ENCODE measurements at places on chromosomes 5 and 9.

DNA sequence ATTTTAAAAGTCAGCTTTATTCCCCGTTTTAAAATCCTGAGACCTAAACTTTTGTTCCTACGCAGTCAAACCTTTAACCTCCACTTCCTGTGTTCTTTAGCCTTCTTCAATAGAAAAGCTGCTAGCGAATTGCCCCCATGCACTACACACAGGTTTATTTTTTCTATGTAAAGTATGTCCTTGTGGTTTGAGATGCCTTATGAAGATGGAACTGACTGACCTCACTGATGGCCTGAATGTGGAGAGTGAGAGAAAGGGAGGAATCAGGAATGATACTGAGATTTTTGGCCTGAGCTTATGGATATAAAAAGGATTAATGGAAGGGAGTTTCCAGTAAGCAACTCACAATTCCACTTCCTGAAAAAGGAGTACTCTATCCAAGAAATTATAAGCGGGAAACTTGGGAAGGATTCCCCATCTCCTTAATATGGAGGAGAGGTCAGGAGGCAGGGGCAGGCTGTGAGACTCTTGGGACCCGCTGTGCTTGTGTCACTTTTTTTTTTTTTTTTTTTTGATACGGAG is 89.5 kb downstream of the UGCG start:
- DNase-seq: no peak

DNA sequence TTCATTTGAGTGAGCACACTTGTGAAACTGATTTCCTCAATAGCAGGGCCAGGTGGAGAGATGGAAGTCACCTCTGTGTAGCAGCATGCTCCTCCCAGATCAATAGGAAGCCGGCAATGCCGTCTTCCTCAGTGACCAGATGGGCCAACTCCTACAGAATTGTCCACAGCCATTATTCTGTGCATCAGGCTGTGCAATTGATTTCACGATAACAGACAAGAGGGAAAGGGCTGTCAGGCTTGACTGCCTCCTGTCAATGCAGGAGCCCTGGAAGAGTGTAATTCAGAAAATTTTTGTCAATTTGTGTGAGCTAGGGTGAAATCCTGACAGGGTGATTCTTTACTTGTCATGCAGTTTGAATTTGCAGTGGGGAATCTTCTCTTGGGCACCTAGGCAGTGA is 838.4 kb upstream of the NUDT12 start:
- no peak for DNase-seq

GRCh38 chr9:34459941-34460340 is 1.3 kb downstream of the DNAI1 start:
- DNase-seq: no peak

DNA sequence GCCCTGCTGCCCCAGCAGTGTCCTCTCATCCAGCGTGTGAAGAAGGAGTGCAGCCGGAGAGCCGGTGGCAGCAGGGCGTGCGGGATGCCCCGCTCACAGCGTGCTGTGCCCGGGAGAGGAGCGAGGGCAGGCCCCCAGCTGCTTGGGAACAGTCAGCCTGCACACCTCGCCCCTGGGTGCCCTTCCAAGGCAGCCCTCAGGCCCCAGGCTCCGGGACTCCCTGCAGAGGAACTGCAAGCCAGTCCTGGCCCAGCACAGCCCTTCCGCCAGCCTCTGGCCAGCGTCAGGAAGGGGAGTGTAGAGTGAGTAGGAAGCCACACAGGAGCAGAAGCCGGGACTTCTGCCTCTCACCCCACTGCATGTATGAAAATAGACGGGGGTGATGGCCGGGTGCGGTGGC is 43.5 kb downstream of the ADAMTS2 start:
- DNase-seq: no peak

DNA sequence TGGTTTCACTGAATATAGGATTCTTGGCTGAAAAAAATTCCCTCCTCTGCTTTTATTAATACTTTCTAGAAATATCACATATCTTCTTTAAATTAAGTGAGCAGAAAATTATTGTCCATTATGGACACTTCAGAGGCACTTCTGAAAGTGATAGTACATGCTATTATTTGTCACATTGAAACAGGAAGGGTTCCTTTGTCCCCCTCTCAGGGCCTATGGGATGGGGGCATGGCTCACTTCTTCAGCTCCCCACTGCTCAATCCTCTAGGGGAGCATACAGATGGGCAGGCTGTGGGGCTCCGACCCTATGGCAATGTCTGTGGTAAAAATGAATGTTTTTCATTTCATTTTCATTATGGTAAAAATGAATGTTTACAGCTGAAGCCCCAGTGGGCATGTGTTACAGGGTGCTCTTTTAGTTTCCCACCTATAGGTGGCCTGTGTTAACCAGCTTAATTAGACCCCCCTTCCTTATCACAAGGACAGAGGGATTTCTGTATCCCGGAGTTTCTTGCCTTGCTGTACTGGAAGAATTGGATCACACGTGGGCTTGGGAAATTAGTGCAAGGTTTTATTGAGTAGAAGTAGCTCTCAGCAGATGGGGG is 1225.2 kb downstream of the PTPRD start:
- DNase-seq: no peak

DNA sequence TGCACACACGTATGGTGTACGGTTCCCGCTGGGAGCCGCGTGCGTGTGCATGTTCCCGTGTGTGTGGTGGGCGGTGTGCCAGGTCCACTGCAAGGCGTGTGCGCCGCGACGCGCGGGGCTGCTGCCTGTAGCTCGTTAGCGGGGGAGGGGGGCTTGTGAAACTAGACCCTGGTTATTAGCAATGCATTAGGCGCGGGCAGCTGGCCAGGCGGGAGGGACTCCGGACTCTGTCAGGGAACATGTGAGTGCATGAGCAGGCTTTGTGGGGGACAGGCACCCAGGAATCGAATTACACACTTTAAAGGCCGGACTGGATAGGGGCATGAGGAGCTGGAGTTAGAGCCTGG is 32.2 kb upstream of the ENHO start:
- no peak for DNase-seq

- no peak for DNase-seq
Observed at GRCh38 chr9:113446323-113446740, 17.2 kb upstream of the RGS3 start.

- no peak for DNase-seq
Observed at GRCh38 chr5:36712706-36713105, 106.3 kb downstream of the SLC1A3 start.

- DNase-seq: no peak
Observed at GRCh38 chr9:35840881-35841644, 12.0 kb downstream of the TMEM8B start.

DNA sequence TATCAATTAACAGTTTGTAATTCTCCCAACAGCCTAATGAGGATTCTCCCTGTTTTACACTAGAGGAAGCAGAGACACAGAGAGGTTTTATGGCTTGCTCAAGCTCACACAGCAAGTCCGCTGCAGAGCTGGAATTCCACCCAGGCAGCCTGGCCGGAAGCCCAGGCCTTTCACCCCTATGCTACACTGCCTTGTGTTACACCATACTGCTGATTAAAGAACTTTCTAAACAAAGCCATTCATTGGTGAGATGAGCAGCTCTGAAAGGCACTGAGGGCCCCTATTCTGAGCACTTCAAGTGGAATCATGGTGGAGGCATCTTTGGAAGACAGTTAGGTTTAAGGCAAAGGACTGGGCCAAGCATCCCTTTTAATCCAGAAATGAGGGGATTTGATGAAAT is 14.7 kb upstream of the LARP1 start:
- DNase-seq: no peak

DNA sequence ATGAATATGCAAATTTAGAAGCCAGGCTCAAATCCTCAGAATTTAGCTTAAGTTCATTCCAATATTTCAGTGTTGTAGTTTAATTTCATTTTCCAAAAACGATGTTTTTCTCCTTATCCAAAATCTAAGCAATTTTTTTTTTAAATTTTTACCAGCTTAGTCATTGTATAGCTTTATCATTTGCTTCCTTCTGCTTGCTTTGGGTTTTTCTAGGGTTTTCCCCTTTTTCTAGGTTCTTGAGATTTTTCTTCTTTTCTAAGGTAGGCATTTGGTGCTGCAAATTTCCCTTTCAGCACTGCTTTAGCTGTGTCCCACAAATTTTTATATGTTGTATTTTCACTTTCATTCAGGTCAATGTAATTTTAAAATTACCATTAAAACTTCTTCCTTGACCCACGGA is 34.4 kb upstream of the CCDC112 start:
- DNase-seq: no peak

- no peak for DNase-seq
Observed at GRCh38 chr5:76342474-76342873, 60.6 kb upstream of the IQGAP2 start.

- no peak for DNase-seq
Observed at GRCh38 chr9:81902626-81903025, 25.6 kb upstream of the SPATA31D4 start.

- DNase-seq: no peak
Observed at GRCh38 chr9:95366731-95367325, 49.3 kb upstream of the FANCC start.

DNA sequence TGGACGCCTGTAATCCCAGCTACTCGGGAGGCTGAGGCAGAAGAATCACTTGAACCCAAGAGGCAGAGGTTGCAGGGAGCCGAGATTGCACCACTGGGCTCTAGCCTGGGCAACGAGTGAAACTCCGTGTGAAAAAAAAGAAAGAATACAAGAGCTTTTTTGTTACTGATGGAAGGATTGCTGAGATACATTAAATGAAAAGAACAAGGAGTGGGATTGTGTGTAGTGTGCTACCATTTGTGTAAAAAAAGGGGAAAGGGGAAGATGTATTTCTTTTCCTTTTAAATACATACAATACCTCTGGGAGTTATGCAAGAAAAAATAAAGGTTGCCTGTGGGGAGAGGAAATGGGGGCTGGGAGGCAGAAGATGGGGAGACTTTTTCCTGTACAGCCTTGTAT is 14.7 kb upstream of the GARNL3 start:
- no peak for DNase-seq

- DNase-seq: no peak
Observed at GRCh38 chr5:56319526-56320181, 86.5 kb upstream of the ANKRD55 start.

DNA sequence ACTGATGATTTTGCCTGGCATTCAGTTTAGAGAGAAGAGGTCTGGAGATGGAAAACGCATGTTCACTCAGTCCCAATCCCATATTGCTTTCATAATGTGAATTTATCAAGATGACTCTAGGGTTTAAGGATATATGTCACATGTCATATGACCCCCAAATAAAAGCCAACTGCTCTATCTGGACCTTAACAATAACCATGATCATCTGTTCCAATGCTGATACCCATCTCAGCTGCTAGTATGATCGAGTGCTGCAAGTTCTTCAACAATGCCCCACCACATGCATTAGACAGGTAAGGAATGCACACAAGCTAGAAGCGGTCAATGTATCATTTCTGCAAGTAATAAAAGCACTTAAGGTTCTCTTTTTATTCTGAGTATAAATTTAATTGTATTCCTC is 91.8 kb downstream of the OXCT1 start:
- no peak for DNase-seq

DNA sequence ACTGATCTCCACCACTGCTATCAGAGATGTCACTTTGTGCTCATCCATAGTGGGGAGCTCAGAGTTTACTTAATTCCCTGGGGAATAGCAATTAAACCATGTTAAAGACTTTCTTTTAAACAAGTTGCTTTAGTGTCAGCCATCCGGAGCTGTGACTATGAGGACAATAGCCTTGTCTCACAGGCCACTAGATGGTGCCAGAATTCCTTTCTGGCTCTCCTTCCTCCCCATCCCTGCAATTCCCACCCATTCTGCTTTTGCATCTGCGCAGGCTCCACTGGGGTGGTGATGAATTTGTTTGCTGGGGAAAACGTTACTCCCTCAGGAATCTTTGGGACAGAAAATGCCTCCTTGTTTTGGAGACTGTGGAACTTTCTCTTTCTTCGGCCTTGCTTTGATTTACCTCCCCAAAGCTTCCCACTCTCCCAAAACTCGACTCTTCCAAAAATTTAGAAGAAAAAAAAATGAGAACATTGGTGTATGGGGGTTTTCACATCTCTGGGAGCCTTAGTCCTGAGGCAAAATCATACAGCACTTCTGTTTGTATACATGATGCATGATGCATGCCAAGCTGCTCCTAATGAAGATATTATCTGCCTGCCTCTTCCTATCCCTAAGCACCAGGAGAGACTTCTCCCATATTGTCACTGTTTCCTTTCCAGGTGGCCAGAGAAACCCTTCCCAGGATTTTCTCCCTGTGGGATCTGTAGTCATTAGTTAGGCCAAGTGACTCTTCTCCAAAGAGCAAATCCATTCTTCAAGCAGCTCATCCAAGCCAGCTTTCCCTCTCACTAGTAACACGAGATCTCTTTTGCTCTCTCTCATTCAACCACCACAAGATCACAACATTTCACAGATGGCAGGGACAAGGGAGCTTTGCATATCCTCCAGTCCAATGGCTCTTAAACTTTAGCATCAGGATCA is 466.1 kb downstream of the TLR4 start:
- DNase-seq: no peak

GRCh38 chr5:67462147-67462546 is 265.5 kb upstream of the CD180 start:
- DNase-seq: no peak

Measured in stimulated activated CD8-positive, alpha-beta memory T cell treated with anti-CD3 and anti-CD28 coated beads, Interleukin-7, amount 100 ng/mL, for 1 hour (primary cell).